ENCODE measurements at places on chromosomes 3 and 15. TPM values are rescaled to one million over a fixed set of nuclear protein-coding genes. Genes with fewer than 3 reads are reported as not detected.

DNA sequence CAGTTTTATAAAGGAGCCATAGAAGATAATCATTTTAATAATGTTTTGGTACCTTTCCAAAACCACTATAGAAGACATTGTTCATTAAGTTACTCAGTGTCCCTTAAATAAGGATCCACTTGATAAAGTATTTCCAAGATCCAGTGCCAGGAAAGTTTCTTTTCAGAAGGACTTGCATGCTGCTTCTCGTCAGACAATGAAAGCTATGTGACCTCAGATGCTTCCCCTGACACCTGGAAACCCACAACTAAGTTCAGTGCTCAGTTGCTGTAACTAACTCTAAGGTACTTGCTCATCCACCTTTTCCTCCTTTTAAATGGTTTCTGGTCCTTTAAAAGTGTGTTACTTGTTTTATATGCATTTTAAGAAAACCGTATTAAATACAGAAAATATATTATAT is 7.3 kb downstream of the SSR3 start:
- no peak for DNase-seq

- no peak for DNase-seq
Measured at GRCh38 chr15:40877694-40878093, 3.7 kb upstream of the RHOV start.

DNA sequence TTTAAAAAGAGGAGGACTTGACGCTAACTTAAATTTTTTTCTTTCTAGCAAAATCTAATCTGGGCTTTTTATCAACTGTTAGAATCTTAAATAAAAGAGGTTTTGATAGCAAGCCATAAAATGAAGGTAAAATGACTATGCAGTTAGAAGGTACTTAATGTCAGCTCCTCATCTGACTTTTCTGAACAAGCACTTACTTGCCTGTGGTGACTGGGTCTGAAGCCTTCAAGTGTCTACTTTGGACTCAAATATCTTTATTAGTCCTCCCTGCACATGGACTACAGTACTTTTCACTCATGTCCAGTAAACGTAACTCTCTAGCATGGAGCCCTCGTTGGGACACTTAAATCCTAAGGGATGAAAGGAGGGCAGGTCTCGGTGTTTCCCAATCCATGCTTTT is 135.9 kb downstream of the P2RY1 start:
- DNase-seq = no peak

- DNase-seq = no peak
Measured at GRCh38 chr3:58998476-58999117, 51.2 kb downstream of the CFAP20DC start.

- DNase-seq = peak; percentile 26
Measured at GRCh38 chr3:53100818-53101466, 29.3 kb downstream of the RFT1 start.

GRCh38 chr3:195475614-195476013 is 32.8 kb upstream of the ACAP2 start:
- no peak for DNase-seq

DNA sequence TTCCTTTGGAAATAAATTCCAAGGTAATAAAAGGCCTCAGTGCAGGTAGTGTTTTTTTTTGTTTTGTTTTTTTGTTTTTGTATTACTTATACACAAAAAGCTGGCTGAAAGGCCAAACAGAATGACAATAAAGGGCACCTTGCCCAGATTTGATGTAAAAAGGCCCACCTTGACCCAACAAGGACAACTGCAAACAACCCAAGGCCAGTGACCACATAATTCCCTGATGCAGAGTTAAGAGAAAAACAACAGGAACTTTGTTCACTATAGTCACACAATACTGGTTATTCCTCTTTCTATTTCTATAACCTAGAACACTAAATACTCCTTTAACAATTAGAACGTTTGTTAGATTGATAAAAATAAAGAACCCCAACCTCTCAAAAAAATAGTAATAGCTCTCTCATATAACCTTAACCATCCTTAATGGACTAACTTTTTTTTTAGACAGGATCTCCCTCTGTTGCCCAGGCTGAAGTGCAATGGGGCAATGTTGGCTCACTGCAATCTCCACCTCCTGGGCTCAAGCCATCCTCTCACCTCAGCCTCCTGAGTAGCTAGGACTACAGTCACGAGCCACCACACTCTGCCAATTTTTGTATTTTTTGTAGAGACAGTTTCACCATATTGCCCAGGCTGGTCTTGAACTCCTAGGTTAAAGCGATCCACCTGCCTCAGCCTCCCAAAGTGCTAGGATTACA is 113.3 kb downstream of the MAGI1 start:
- no peak for DNase-seq

DNA sequence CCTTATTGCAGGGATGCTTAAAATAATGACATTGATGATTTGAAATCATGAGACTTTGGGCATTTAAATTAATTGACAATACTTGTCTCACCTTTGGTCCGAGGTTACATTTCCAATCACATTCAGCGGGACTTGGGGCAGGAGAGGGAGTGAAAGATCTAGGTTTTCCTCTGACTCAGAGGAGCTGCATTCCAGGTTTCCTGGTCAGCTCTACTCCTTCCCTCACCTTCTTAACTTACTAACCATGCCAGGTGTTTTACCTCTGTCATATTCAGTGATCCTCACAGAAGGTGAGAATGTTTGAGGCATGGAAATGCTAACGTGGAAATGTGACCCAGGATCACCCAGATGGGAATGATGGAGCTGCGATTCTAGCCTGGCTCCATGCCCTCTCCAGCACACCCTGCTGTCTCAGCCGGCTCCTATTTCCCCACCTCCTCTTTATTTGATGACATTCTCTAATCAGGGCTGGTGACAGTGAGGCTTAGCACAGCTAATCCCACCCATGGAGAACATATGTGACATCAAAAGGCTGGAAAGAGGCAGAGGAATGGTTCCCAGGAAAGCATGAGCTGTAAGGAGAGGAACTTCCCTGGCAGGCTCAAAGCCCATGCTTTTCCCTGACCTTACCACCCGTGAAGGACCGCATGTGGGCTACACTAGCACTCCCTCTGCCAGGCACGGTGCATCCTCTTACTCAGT is 38.7 kb downstream of the THSD4 start:
- no peak for DNase-seq

DNA sequence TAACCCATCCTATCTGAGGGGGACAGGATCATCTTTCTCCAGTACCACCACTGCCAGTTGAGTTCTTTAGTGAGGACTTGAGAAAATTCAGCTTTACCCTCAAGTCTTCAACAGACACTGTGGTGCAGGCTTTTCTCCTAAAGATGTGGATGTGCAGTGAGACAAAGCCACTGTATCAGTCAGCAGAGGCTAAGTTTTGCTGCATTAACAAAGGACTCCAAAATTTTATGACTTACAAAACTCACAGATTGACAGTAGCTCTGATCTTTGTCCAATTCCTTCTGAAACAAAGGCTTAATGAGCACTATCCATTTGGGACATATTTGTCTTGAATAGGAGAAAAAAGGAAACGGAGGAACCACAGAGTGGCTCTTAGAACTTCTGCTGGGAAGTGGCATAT is 87.9 kb downstream of the MITF start:
- no peak for DNase-seq

DNA sequence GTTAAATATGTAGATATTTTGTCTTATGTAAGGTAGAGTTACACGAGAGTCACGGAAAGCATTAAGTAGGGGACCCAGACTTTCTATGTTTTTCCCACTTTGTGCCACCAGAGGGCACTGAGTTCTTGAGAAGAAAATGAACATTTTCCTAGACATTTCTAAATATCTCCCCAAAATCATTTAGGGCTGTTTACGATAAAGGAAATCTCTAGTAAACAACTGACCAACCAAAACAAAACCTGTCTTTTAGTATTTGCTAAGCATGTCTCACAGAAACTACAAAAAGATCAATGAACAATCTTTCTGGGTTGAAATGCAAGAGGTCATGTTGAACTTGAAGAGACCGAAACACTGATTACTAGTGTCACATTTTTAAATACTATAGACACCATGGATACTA is 16.1 kb downstream of the POU1F1 start:
- DNase-seq = no peak

- no peak for DNase-seq
Measured at GRCh38 chr3:169945313-169945712, 21.3 kb upstream of the SEC62 start.

DNA sequence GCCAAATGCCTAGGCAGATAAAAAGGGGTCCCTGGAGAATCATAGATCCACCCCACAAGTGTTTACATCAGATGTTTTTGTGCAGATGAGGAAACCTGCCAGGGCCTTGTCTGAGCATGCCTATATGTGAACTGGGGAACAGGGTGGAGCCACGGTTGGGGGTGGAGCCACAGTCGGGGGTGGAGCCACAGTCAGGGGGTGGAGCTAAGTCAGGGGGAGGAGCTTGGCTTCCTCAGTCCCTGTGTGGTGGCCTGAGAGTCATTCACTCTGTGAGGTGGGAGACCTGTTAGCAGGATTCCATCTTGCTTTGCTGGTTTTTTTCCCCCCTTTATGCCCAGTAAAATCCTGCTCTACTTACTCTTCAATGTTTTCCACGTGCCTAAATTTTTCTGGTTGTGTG is 57.8 kb upstream of the TGFBR2 start:
- DNase-seq = no peak

GRCh38 chr3:57065588-57065987 is 5.1 kb downstream of the SPATA12 start:
- DNase-seq = no peak

DNA sequence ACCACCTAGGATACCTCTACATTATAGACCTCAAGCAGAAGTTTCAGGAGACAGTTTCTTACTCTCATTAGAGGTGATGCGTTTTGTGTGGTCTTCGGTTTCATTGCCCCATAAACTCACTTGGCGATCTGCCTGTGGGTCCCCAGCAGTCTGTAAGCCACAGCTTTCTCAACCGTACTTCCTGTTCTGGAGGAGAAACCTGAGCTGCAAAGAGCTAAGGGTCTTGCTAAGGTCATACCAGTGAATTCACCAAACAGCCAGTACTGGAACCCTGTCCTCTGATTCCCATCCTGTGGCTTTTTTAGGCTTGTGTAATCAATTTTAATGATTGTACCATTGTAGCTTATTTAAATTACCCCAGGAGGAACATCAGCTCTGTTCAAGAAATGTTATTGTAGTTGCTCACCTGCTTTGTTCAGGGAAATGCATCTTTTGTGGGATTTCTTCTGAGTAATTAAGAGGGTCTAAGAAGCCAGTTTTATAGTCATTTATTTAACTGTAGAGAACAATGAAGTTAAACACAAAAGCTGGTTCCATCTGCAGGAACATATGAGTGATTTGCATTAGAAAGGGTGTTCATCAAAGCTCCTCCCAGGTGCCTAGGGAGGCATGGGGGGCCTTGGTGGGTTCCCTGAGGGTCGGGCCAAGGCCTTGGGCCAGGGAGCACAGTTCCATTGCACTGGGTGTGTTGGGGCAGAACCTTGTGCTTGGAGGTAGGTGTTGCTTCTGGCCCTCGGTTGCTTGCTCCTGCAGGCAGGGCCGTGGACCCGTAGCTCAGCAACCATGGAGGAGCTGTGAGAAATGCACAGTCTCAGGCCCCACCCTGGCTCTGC is 69.6 kb downstream of the APBA2 start:
- DNase-seq = no peak

Gene RAB5A
- total RNA-seq = 66.9 TPM

Gene UROC1
- not detected for total RNA-seq

Gene NPHP3
- 58.0 TPM for total RNA-seq

Gene CCDC191
- total RNA-seq = 13.9 TPM

Gene DBR1
- total RNA-seq = 14.6 TPM
